Esophagus muscularis mucosa (tissue), 4 donors: ENCODE measurements at places on chromosomes 5 and 9. TPM values are rescaled to one million over a fixed set of nuclear protein-coding genes. Genes with fewer than 3 reads are reported as not detected.

Gene PCDHB11
- total RNA-seq: 2.7 TPM

DNA sequence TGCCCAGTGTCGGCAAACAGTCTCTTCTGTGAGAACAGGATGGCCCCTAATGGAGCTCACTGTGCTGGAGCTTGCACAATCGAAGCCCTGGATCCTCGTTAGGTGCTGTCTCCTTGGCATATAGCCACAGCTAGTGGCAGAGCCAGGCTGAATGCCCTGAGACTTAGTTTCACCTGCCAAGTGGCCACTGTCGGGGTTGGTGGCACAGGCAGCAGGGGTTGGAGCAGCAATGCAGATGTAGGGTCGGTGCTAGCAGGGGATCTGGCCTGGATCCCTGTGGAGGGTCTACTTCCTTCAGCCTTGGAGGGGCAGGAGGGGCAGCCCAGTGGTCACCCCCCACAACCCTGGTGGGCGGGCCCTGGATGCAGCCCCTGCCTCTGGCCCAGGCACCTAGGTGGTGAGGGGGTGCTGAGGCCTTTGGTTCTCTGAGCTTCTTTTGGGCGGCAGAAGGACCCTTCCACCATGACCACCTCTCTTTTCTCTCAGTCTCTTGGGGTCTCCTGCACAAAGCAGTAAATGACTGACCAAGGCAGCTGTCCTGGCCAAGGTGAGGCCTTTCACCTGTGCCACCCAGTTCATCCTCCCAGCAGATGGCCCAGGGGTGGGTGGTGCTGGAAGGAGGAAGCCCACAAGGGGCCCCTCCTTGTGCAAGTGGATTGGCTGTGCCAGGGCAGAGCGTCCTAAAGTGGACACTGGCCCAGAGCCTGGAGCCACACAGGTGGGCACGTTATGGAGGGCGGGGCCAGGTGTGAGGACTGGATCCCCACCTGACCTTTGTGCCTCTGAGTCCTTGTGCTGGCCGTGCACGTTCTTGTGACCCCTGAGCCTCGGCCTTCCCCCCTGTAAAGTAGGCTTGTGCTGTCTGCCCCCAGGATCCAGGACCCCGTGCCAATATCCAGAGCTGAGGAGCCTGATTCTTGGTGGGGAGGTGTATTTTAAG, 44.8 kb downstream of the PHF2 start:
- peak; percentile 83 for DNase-seq

DNA sequence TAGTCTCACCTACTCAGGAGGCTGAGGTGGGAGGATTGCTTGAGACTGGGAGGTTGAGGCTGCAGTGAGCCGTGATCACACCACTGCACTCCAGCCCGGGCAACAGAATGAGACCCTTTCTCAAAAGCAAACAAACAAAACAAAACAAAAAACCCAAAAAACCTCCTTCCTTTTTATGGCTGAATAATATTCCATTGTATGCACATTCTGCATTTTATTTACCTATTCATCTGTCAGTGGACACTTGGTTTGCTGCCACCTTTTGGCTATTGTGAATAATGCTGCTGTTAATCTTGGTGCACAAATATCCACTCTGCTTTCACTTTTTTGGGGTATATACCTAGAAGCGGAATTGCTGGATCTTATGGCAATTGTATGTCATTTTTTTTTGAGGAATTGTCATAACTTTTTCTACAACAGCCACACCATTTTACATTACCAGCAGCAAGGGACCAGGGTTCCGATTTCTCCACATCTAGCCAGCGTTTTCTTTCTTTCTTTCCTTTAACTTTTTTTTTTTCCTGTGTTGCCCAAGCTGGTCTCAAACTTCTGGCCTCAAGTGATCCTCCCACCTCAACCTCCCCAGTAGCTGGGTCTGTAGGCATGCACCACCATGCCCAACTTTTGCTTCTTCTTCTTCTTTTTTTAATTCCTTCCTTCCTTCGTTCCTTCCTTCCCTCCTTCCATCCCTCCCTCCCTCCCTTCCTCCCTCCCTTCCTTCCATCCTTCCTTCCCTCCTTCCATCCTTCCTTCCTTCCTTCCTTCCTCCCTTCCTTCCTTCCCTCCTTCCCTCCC, 30.6 kb downstream of the NKX2-5 start:
- DNase-seq: no peak

GRCh38 chr5:91434348-91434747, 51.2 kb upstream of the ARRDC3 start:
- DNase-seq: no peak

GRCh38 chr5:143124593-143124992, 278.9 kb downstream of the NR3C1 start:
- no peak for DNase-seq

- no peak for DNase-seq
Measured at GRCh38 chr5:170493028-170493820, 10.6 kb upstream of the KCNIP1 start.

- DNase-seq: no peak
Measured at GRCh38 chr5:107985144-107985543, 314.4 kb upstream of the EFNA5 start.

DNA sequence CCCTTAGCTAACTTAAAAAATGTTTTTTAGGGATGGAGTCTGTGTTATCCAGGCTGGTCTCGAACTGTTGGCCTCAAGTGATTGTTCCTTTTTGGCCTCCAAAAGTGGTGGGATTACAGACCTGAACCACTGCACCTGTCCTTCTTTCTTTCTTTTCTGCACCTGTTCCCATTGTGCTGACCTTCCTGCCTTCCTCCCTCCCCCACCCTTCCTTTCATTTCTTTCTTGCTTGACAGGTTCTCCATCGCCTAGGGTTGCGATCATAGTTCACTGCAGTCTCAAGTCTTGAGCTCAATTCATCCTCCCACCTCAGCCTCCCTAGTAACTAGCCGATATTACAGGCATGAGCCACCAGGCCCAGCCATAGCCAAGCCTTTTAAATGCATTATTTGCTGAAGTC, 20.6 kb downstream of the JMY start:
- DNase-seq: no peak

Gene BTNL3
- not detected for total RNA-seq

Gene FEM1C
- total RNA-seq: 46.5 TPM

DNA sequence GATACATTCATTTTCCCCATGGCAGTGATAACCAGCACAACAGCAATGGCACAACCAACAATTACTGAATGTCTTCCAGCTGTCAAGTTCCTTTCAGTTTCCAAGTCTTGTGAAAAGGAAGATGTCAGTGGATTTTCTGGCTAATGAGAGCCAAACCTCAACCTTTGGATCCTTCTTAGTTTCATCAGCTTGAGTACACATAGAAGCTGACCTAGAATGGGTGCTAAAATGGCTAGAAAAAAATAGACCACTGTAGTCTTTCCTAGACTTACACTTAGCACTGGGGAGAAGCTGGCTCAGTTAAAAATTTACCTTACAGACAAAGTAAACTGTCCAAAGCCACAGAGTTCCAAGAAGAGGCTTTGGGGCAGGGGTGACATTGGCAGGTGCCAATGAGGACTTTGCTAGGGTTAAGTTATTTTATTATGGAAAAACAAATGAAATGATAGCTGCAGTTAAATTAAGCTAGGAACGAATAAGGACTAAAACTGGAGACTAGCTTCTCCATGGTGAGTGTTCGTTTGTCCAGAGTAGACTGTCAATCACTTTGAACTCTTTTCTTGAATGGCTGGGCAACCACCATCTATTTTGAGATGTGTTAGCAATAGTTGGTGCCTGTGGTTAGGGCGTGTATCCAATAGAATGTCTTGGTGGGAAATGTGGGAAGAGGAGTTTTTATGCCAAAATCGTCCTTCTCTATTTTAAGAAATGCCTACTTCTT, 25.9 kb upstream of the TXN start:
- DNase-seq: no peak

Gene TMEM232
- 1.7 TPM for total RNA-seq

GRCh38 chr9:2122299-2122698, 107.2 kb downstream of the SMARCA2 start:
- no peak for DNase-seq

Gene SLC26A2
- 8.1 TPM for total RNA-seq

- DNase-seq: no peak
Measured at GRCh38 chr5:172891716-172892421, 57.8 kb downstream of the ERGIC1 start.

Gene ANKRD20A1
- total RNA-seq: 0.92 TPM

- no peak for DNase-seq
Measured at GRCh38 chr5:120528609-120529008, 64.5 kb downstream of the PRR16 start.

- DNase-seq: no peak
Measured at GRCh38 chr5:59799668-59800346, 93.7 kb downstream of the PDE4D start.

Gene STPG3
- total RNA-seq: not detected

Gene PKD2L2
- not detected for total RNA-seq

Gene ERMP1
- total RNA-seq: 7.3 TPM

DNA sequence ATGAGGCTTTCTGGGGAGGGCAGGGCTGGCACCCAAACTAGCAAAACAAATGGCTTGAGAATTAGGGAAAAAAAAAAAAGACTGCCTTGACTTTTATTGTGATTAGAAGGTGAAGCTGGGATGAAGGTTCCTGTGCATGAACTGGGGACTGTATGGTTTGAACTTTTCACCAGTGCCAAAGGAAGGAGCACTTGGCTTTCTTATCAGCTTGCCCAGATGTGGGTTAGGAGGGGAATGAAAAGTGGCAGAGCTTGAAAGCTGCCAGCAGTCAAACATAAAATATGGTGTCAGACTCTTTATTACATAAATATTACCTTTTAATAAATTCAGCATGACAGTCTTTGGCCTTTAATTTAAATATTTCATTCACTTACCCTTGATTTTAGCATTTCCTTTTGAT, 182.5 kb downstream of the PSAT1 start:
- DNase-seq: no peak
